ENCODE measurements at places on chromosomes 7 and 10. TPM values are rescaled to one million over a fixed set of nuclear protein-coding genes. Genes with fewer than 3 reads are reported as not detected.

PPP1R9A gene
- 3.2 TPM for polyA plus RNA-seq

ADRA2A gene
- polyA plus RNA-seq, result 10.6 TPM

PAX2 gene
- not detected for polyA plus RNA-seq

CPN1 gene
- polyA plus RNA-seq, result not detected

SCART1 gene
- 1.3 TPM for polyA plus RNA-seq

SLIT1 gene
- 0.34 TPM for polyA plus RNA-seq

GSTO1 gene
- 145 TPM for polyA plus RNA-seq

GIMAP4 gene
- polyA plus RNA-seq, result 47.3 TPM

SORCS3 gene
- polyA plus RNA-seq, result 0.01 TPM

CPA2 gene
- 4,704 TPM for polyA plus RNA-seq

HNRNPH3 gene
- polyA plus RNA-seq, result 57.8 TPM

PDE1C gene
- polyA plus RNA-seq, result 0.32 TPM

TUBB8 gene
- polyA plus RNA-seq, result not detected

HMX2 gene
- polyA plus RNA-seq, result not detected

HOXA13 gene
- polyA plus RNA-seq, result not detected

RTKN2 gene
- polyA plus RNA-seq, result not detected

NME8 gene
- not detected for polyA plus RNA-seq
